ENCODE measurements at places on chromosomes 12 and 14.

GRCh38 chr12:48077111-48077510 is 28.8 kb downstream of the SENP1 start:
- no peak for DNase-seq

DNA sequence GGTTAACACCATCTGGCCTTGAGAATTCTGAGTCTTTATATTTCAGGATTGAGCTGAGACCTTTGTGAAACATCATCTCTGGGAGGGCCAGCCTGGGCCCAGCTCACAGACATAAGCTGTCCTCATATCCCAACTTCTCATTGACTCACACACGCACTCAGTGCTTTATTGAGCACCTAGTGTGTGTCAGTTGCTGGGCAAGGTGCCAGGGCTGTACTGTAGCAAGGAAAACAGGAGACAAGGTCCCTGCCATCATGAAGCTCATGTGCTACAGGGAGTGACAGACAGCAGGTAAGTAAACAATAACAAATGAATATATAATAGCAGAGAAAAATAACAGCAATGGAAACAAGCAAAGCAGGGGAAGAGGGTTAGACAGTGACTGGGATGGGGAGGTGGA is 30.5 kb upstream of the CCDC63 start:
- no peak for DNase-seq

- peak; percentile 62 for DNase-seq
Observed at GRCh38 chr14:49865431-49865859, 12.9 kb upstream of the NEMF start.

GRCh38 chr12:53347905-53348304 is 11.8 kb upstream of the SP7 start:
- DNase-seq: no peak

GRCh38 chr12:14191612-14192011 is 173.9 kb upstream of the ATF7IP start:
- no peak for DNase-seq

DNA sequence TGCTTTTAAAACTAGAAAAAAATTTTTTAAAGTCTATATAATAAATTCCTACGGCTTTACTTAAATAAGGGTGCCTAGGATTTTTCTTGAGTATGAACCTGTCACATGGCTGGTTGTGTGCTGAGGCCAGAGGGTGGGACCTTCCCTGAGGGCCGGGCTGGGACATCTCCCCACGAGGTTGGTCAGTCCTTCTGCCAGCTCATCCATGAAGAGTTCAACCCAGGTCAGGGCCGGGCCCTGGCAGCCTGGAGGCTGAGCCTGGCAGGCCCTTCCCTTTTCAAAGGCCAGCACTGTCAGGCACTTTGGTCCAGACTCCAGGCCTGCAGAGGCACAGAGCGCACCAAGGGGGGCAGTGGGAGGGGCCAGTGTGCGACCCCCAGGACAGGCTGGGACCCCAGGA is 31.7 kb downstream of the TNFAIP2 start:
- no peak for DNase-seq

GRCh38 chr12:94874518-94875302 is 128.8 kb downstream of the NDUFA12 start:
- DNase-seq: peak; percentile 52

DNA sequence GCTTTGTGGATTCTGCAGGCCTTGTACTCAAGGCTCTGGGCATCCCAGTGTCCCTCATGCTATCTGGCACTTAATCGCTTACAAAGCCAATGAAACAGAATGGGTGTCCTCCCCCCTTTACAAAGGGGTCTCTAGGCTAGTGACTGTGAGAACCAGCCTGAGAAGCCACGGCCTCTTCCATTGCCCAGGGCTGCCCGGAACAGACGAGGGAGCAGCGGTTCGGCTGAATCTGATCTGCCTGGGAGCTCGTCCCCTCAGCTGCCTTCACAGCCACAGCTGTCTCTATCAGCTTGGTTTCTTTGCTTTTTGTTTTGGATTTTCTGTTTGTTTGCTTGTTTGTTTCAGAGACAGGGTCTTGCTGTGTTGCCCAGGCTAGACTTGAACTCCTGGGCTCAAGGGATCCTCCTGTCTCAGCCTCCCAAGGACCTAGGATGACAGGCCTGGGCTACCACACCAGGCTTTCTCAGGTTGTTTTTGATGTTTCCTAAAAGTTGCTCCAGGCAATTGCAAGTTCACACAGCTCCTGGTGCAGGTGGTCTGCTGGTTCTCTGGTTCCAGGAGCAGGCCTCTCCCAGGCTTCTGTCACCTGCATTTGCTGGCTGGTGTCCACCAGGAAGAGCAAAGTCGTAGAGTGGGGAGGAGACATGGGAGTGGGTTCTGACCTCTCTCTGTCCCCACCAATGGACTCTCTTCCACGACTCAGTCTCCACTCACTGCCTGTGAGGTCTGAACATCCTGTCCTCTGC is 10.9 kb upstream of the RIN3 start:
- DNase-seq: no peak

DNA sequence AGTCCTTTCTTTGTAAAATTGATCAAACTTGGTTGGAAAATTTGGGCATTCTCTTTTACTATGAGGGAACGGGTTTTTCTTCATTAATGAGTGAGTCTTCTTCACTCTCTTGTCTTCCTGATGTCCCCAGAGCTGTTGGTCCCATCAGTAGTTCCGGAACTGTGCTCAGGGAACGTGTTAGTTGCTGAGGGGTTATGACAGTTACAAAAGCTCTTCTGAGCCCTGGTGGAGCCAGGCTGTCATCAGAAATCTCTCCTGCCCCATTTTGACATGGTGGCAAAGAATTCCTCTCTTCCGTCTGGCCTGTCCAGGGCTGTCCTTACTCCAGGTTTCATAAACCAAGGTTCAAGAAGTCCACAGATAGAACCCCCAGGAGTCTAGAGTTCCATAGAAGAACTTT is 208.5 kb downstream of the SLC41A2 start:
- no peak for DNase-seq

- DNase-seq: no peak
Observed at GRCh38 chr12:5124401-5124800, 80.7 kb downstream of the KCNA5 start.

DNA sequence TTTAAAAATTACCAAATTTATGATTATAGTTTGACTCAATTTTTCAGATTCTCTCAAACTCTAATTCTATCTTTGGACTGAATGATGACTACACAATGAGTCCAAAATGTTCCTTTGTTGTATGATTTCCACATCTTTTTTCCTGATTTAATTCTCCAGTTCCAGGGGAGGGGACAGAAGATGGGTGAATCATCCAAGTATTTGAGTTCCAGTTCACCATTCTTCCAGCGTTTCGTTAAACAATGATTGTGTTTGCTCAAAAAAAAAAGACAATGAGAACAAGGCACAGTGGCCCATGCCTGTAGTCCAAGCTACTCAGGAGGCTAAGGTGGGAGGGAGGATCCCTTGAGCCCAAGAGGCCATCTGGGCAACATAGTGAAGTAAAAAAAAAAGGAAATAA is 23.8 kb downstream of the BAZ1A start:
- no peak for DNase-seq

All from NCI-H748 treated with DMSO at 0.1 percent for 48 hours (cell line).